ENCODE measurements at places on chromosomes 3 and 15. TPM values are rescaled to one million over a fixed set of nuclear protein-coding genes. Genes with fewer than 3 reads are reported as not detected.

The RBP2 gene
- not detected for total RNA-seq

The SEMA3F gene
- total RNA-seq, result 0.32 TPM

DNA sequence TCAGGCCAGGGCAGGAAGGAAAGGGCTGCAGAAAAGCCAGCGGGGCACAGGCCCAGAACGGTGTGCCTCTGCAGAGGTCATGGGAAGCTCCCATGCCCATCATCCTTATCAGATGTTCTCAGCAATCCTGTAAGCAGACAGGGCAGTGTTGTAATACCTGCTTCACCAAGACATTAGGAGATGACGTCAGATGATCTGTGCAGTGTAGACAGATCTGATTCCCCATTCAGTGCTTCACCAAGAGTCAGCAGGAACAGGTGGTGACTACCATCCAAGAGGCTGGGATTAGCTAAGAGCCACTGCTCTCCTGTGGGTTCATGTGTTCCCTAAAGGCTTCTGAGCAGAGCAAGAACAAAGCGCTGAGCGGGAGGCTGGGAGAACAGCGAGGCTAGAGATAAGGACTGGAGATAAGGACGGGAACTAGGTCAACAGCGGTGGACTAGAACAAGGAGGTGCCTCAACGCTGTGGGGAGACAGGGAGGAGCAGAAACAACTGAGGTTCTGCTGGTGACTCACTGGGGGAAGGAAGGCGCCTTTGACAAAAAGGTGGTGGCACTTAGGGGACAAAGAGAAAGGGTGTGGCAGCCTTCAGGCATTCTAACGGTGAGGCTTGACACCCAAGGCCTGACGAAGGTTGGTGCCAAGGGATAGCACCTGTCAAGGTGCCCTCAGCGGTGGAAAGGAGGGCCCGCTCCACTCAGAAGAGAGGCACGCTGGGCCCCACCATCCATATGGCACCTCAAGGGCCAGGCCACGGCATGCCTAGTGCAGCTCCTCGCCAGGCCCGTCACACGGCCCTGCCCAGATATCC, 28.4 kb downstream of the CCDC12 start:
- DNase-seq, result peak; percentile 56

GRCh38 chr3:27193056-27193455, 176.1 kb downstream of the NEK10 start:
- no peak for DNase-seq

- DNase-seq, result peak; percentile 57
Observed at GRCh38 chr3:45664578-45664977, 24.6 kb upstream of the SACM1L start.

- no peak for DNase-seq
Observed at GRCh38 chr15:79978655-79979514, 7.9 kb upstream of the BCL2A1 start.

GRCh38 chr3:82938821-82939328, 1177.4 kb upstream of the GBE1 start:
- peak; percentile 43 for DNase-seq
